ENCODE measurements at places on chromosomes 12 and 14. TPM values are rescaled to one million over a fixed set of nuclear protein-coding genes. Genes with fewer than 3 reads are reported as not detected.

The CKB gene
- total RNA-seq = 645 TPM

The NGB gene
- not detected for total RNA-seq

The FBXL14 gene
- 25.5 TPM for total RNA-seq

The PGF gene
- total RNA-seq = 8.9 TPM

The TPPP2 gene
- not detected for total RNA-seq

The DRAM1 gene
- 44.5 TPM for total RNA-seq

The SLC6A13 gene
- 1.3 TPM for total RNA-seq

The EFS gene
- 0.14 TPM for total RNA-seq

The GPN3 gene
- total RNA-seq = 39.0 TPM

The CYP27B1 gene
- 7.1 TPM for total RNA-seq

The CLEC1A gene
- not detected for total RNA-seq

The TGFB3 gene
- total RNA-seq = 12.4 TPM

The SLC6A12 gene
- 1.5 TPM for total RNA-seq

The TNFAIP2 gene
- 8.1 TPM for total RNA-seq

The TMEM119 gene
- not detected for total RNA-seq

The SVOP gene
- total RNA-seq = 0.14 TPM

The TIMM9 gene
- total RNA-seq = 69.2 TPM

The FOXN4 gene
- 0.95 TPM for total RNA-seq

The ANKRD52 gene
- total RNA-seq = 46.3 TPM

The TAS2R42 gene
- total RNA-seq = not detected

The OTX2 gene
- not detected for total RNA-seq

The EGLN3 gene
- total RNA-seq = 12.0 TPM

The TBC1D30 gene
- 10.8 TPM for total RNA-seq

The OR11H7 gene
- not detected for total RNA-seq

The MANSC4 gene
- total RNA-seq = not detected

The PDE3A gene
- total RNA-seq = 0.44 TPM

The RND1 gene
- total RNA-seq = 5.2 TPM

The SMCO2 gene
- 0.93 TPM for total RNA-seq

The SYT10 gene
- not detected for total RNA-seq

The MYH6 gene
- total RNA-seq = not detected

The FAM186B gene
- total RNA-seq = 1.4 TPM

The OTUB2 gene
- 1.2 TPM for total RNA-seq

The CCDC196 gene
- not detected for total RNA-seq

The AQP5 gene
- total RNA-seq = not detected

The TPH2 gene
- total RNA-seq = not detected

The CACNA2D4 gene
- 2.0 TPM for total RNA-seq

The TGM1 gene
- 5.9 TPM for total RNA-seq

The SLCO1B1 gene
- total RNA-seq = 0.18 TPM

The FAR2 gene
- 6.6 TPM for total RNA-seq

The RSRC2 gene
- 79.0 TPM for total RNA-seq

The MSI1 gene
- 21.7 TPM for total RNA-seq

The RNASE3 gene
- not detected for total RNA-seq

Data from Caco-2 (cell line).